IPS DF 19.7 (cell line): ENCODE measurements at places on chromosomes 4 and X.

GRCh38 chrX:10173331-10173900 is 16.6 kb downstream of the CLCN4 start:
- peak; percentile 59 for DNase-seq

GRCh38 chrX:64395568-64395929 is 297 bp upstream of the MTMR8 start:
- DNase-seq = no peak

DNA sequence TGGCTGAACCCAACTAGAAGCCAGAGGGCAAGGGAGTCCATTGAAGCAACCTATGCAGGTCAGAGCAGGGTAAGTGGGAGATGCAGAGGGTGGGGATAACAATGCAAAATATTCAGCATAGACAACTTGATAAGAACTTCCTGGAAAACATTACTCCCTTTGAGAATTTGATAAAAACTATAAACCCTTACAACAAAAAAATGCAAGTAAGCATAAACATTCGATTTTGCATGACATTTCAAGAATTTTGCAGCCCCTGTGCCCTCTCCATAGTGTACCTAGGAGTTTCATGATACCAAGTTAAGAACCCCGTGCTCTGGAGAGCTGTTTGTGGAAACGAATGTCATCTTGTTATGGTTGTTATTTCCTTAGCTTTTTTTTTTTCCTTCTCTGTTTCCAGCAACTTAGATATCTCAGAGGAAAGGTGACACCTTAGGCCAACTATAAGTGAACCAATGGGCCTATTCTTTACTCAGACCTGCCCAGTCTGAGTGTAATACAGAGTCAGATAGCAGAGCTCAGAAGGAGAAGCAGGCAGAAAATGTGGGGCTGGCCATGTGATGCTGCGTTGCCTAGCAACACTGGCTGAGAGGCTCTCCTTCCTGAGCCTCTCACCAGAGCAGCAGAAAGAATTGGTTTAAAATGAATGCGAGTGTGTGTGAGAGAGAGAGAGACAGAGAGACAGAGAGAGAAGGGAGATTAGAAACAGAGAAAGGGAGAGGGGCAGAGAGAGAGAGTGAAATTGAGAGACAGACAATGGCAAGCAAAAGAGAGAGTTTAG is 36.7 kb upstream of the GABRQ start:
- no peak for DNase-seq

GRCh38 chr4:170705907-170706306 is 616.2 kb upstream of the AADAT start:
- DNase-seq = no peak

- no peak for DNase-seq
These were observed 44.8 kb downstream of the DCLK2 start for GRCh38 chr4:150123087-150123486.

GRCh38 chr4:7260569-7260968 is 68.2 kb downstream of the SORCS2 start:
- no peak for DNase-seq

GRCh38 chrX:13101441-13102139 is 57.2 kb upstream of the FAM9C start:
- DNase-seq = no peak

DNA sequence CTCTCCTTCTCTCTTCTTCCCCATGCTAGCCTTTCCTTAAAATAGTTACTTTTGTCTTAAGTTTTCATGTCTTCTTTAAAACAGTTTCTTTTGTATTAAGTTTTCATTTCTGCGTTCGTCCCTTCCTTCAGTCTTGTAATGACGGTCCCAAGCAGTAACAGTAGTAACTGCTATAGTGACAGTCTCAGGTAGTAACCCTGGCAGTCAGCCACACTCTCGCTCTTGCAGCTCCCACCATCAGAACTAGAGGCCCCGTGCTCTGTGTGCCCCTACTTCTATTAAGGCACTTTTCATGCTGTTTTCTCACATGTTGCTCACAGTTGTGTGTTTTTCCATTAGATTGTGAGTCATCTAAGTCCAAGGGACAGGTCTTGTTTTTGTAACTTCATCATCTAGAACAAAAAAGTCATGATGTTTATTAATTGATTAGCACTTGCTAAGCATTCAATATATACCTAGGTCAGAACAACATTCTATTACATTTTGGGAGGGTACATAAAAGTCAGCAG is 49.3 kb downstream of the C4orf33 start:
- no peak for DNase-seq

GRCh38 chrX:24030597-24030996 is 3.6 kb upstream of the KLHL15 start:
- no peak for DNase-seq

GRCh38 chr4:24794916-24795665 is at the start of gene SOD3:
SOD3 (plus strand) TSS chr4:24795573; CDS start chr4:24799522, 3,949 bp downstream.
- DNase-seq = peak; percentile 68

- no peak for DNase-seq
These were observed 163.5 kb upstream of the EMCN start for GRCh38 chr4:100681289-100681688.

- no peak for DNase-seq
These were observed 101.1 kb downstream of the CXCL13 start for GRCh38 chr4:77706717-77707116.

GRCh38 chrX:53440621-53441517 is 6.7 kb upstream of the HSD17B10 start:
- no peak for DNase-seq

DNA sequence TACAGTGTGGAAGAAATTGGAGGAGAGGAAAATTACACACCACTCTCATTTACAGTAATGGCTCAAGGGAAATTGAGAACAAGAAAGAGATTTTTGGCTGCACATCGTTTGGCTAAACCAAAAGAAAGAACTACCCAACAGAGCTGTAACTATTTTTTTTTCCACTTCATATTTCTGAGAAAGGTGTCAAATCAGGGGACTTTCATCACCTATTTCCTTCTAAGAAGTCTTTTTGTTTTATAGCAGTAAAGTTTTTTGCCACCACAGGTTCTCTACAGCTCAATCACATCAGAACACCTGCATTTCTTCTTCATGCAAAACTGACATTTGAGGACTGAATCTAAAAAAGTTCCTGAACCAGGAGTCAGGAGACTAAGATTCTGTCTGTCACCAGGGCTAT is 57.5 kb upstream of the TNIP3 start:
- DNase-seq = no peak

DNA sequence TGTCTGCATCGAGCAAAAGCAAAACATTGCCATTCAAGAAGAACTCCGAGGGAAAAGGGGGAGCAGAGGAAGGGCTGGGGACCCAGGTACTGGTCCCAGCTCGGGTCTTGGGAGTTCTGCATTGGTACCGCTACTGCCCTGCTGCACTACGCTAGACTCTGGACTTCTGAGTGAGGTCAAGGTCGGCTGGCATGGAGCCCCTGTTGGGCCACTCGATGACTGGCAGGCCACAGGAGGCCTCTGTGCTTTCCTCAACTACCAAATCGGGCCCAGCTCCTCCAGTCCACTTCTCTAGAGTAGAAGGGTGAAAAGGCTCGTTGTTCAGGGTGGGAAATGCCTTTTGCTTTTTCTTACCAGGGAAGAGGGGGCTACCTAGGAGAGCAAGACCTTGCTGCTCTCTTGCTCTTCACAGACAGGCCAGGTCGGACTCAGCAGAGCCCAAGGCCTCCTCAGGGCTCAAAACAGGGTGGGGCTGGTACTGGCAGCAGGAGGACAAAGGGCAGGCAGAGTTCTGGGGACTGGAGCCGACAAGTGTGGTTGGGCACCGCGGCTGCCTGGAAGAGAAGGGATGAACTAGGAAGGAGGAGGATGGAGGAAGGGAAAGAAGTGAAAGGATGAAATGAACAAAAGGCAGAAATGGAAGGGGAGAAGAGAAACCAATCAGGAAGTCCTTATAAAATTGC is 8.9 kb upstream of the IRAK1 start:
- DNase-seq = no peak

DNA sequence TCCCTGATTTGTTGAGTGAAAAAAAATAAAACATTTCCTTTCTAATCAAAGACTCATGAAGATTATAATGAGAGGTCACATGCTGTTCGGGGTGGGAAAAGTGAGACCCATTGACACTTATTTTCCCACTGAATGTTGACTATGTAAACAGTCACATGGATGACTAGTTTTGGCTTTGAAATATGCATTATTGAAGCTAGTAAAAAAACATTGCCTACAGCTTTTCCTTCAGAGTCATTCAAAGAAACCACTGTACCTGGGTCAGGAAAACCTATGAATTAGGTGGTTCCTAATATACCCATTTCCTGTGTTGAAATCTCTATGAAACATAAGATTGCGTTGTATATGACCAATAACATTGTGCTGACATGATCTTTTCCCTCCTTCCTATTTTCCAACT is 251.2 kb downstream of the CFAP299 start:
- DNase-seq = no peak

- no peak for DNase-seq
These were observed 18.8 kb upstream of the MXD4 start for GRCh38 chr4:2280531-2281300.

DNA sequence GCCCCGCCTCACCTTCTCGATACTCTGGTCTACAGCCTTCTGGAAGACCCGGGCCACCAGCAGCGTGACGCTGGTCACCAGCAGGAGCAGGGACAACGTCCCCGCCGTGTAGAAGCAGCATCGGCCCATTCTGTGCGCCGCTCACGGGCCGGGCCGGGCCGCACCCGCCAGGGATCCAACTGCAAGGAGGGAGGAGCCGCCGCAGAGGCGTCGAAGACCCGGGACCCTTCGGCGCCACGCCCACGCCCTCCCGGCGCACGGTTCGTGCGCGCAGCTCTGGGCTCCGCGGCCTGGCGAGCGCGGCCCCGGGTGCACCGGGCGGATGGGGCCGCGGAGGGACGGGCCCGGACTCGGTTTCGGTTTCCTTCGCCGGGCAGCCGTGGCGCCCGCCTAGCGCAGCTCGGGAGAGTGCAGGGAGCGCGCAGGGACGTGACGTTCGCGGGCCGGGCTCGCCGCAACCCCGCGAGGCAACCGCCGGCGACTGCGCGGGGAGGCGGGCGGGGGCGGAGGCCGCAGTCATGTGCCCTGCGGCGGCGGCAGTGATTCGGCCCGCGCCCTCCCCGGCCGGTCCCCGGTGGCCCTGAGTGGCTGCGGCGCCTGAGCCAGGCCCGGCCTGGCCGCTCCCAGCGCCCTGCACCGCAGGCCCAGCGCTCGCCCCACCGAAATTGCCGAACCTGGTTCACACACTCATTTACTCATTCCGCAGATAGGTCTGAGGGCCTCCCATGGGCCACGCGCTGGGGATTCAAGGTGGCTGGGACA is at the start of gene SCARB2:
Gene SCARB2, minus strand, starts transcription at position 410 of the 762 bp plus-strand sequence. Its CDS starts 281 bp downstream, at position 129.
- DNase-seq = no peak

DNA sequence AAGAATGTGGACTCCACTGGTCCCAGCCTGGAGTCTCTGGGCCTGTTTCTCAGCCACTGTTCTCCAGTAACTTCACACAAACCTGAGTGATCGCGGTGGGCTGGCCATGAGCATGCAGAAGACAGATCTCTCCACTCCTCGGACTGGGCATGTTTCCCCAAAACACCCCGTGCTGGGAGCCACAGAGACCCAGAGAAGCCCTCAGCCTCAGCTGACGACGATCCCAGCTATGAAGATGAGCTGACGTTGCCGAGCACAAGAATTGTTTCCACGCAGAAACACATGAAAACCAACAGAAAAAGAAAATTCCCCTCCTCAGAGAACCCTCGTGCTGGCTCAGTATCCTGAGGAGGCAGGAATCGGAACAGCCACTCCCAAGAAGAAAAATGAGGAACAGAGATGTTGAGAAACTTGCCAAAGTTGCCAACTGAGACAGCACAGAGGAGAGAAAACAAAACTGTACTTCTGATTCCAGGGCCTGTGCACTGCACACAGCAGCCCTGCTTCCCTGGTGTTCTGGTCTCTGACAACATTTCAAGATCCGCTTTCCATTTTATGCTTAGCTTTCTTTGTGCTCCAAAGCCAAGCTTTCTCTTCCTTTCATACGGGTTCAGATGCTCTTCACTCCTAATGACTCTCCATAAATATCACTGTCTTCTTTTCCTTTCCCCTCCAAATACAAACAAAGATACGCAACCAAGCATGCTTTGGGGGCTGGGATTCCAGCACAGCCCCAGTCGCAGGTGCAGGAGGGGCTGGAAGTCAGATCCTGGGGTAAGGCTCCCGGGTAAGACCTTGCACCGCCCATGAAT is 81.4 kb downstream of the IRF2 start:
- no peak for DNase-seq

DNA sequence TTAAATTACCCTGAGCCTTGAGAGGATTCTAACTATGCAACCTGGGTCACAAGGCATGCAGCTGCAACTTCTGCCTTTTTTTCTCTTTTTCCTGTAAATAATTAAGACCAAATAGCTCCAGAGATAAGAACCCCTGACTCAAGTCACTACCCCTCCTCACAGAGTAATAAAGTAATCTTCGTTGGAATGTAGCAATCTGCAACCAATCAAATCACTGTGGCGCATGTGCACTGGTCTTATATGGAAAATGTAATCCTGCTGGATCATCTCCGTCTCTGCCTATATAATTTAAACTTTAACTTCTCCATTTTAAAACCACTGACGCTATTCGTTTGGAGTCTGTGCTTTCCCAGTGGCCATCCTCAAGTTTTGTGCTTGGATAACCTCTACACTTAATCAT is 6.1 kb upstream of the EFHC2 start:
- no peak for DNase-seq

DNA sequence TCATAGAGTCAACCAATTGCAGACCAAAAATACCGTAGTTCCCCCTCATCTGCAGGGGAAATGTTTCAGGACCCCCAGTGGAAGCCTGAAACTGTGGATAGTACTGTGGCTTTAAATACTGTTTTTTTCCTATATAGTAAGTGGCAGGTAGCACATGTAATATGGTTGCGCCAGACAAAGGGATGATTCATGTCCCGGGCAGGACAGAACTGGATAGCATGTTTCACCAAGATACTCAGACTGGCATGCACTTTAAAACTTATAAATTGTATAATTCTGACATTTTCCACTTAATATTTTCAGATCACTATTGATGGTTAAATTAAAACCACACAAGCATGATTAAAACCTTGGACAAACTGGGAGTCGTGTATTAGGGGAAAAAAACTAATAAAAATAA is 276.3 kb upstream of the AGA start:
- no peak for DNase-seq

GRCh38 chr4:123193802-123194367 is 202.7 kb upstream of the SPRY1 start:
- no peak for DNase-seq

- DNase-seq = no peak
These were observed 122.0 kb downstream of the CORIN start for GRCh38 chr4:47715716-47716416.

DNA sequence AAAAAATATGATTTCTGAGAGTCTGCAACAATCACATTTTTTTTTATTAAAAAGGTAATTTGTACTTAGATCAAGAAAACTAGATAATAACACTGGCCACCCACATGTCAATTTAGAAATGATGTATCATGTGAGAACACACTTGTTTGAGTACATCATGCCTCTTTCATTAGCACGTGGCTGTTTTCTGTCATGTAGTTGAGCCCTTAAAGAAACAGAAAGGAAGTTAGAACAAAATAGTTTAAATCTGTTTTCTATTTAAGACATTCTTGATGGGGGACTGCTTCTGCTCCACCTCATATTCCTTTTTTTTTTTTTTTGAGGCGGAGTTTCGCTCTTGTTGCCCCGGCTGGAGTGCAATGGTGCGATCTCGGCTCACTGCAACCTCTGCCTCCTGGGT is 207.5 kb downstream of the NSUN7 start:
- no peak for DNase-seq

GRCh38 chr4:41722181-41722580 is 26.3 kb downstream of the PHOX2B start:
- no peak for DNase-seq

- DNase-seq = no peak
These were observed 21.4 kb upstream of the CLGN start for GRCh38 chr4:140448830-140449229.
